Stimulated activated CD8-positive, alpha-beta memory T cell treated with anti-CD3 and anti-CD28 coated beads, Interleukin-2, amount 100 ng/mL, for 1 hour (primary cell): ENCODE measurements at places on chromosomes 2 and 18.

GRCh38 chr2:55357927-55358326 is 61.7 kb downstream of the CCDC88A start:
- no peak for DNase-seq

GRCh38 chr2:1967242-1968208 is 223.2 kb upstream of the PXDN start:
- DNase-seq: no peak

- DNase-seq: no peak
Measured at GRCh38 chr18:47054369-47054768, 18.9 kb upstream of the ELOA2 start.

DNA sequence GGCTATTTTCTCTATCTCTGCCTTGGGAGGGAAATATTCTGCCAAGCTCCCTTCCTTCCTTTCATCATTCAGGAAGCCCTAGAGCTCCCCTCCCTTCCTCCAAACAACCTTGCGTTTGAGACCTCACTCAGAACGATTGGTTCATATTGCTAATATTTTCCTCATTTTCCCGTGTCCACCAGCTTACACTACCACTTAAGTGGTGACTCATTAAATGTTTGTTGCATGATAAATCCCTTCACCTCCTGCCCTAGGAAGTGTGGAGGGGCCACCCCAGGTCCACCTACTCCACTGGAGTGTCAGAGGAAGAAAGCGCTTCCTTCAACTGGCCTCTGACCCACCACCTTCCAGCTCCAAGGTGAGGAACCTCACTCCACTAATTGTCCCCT is 2.3 kb upstream of the LPIN2 start:
- no peak for DNase-seq

GRCh38 chr2:26849056-26849999 is 1.4 kb downstream of the DPYSL5 start:
- no peak for DNase-seq

GRCh38 chr2:85308201-85308600 is 19.6 kb downstream of the TGOLN2 start:
- no peak for DNase-seq

DNA sequence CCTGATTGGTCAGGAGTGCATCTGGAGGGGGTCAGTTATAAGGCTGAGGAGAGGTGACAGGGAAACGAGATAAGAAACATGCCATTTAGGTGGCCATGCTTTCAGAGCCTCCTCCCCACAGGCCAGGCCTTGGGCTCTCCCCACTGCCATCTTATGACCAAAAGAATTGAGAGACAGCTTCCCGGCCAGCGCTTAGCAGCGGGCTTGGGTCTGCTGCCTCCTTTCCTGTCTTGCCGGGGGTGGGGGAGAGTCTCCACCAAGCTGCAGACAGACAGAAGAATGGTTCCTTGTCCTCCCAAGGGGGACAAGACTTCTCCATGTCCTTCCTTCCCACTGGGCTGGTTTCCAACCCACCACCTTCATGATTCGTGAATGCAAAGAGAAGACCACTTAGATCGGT is 171.3 kb downstream of the SMAD7 start:
- DNase-seq: no peak

DNA sequence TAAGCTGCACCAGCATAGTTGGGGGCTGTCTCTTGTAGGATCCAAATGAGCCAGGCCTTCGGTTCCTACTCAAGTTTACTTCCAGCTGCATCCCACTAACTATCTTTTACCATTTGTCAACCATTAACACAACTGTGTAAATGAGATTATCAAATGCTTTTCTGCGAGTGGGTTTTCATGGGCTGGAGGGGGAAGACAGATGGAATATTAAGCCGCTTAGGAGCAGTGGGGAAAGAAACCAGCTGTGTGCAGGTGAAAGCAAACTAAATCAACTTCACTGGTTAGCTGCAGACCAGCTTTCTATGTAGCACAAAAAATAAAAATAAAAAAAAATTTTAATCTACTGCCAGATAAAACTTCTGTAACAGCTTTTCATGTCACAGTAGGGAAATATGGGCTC is 307.3 kb upstream of the FBXO11 start:
- no peak for DNase-seq

GRCh38 chr2:239575931-239576445 is 175.2 kb upstream of the HDAC4 start:
- DNase-seq: no peak

DNA sequence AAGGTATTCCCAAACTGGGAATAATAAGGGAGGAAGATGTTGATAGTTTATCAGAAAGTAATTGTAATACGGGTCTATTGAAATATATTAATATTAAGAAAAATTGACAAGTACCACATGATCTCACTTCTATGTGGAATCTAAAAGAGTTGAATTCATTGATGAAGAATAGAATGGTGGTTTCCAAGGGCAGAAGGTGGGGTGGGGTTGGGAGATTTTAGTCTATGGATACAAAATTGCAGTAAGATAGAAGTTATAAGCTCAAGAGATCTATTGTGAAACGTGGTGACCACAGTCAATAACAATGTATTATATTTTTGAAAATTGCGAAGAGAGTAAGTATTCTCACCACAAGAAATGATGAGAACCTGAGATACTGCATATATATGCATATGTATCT is 38.9 kb downstream of the COL3A1 start:
- DNase-seq: no peak

DNA sequence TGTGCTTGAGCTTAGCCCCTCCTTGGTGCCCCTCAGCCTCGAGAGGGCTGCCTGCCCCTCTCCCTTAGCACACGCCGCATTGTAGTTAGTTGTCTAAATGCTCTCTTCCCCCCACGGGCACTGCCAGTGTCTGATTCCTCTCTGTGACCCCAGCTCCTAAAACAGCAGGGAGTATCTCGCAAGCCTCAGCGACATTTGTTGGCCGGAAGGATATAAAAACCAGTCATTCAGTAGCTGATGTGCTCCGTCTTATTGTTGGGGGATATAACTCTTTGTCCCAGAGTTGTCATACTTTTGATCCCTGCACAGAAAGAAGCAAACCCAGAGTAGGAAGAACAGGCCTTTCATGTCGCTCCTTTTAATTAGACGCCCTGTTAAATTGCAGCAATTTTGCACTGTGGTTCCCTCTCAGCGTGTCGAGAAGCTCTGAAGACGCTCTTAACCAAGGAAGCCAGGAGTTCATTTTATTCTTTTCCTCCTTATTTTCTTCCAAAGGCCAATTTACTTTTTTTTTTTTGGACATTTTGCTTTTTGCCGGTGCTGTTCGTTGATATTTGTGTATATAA is 201.8 kb downstream of the KLHL29 start:
- no peak for DNase-seq

DNA sequence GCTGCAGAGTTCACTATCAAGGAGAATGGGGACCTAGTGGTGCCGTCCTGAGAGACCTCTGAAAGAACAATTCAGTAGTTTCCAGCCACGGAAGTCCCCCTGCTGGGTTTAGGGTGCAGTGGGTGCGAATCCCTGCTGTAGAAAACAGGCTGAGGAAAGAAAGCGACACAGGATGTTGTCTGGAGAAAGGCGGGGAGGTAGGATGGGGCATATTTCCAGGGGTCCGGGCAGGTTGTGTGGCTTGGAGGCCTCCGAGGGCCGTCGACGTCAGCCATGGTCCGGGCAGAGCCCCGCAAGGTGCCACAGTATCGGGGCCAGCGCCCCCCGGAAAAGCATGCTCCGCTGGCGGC is 807 bp upstream of the CREB1 start:
- no peak for DNase-seq

- no peak for DNase-seq
Measured at GRCh38 chr2:230913406-230914143, 11.5 kb downstream of the GPR55 start.

DNA sequence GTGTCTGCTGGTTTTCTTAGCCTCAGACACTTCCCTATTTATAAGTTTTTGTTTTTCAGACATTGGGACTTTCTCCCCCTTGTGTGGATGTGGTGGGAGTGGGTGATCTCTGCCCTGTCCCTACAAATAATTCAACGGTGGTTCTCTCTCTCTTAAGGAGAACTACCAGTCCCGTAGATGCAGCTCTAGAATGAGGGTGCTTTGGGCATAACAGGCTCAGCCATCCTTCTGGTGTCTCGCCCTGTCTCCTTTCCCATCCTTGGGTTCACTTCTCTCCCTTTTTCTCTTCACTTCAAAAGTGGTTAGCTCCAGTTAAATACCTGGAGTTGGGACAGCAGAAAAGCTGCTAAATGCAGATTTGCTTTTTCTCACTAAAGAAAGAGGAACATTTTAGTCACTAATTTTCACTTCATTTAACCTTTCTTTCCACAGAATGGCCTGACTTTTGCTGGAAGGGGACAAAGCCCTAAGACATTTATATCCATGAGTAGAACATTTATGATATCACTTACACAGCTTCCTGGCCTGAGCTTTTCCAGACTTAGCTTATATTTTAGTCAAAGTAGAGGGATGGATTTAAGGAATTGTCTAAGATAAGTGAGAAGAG is 121.2 kb upstream of the CXCR4 start:
- DNase-seq: no peak

DNA sequence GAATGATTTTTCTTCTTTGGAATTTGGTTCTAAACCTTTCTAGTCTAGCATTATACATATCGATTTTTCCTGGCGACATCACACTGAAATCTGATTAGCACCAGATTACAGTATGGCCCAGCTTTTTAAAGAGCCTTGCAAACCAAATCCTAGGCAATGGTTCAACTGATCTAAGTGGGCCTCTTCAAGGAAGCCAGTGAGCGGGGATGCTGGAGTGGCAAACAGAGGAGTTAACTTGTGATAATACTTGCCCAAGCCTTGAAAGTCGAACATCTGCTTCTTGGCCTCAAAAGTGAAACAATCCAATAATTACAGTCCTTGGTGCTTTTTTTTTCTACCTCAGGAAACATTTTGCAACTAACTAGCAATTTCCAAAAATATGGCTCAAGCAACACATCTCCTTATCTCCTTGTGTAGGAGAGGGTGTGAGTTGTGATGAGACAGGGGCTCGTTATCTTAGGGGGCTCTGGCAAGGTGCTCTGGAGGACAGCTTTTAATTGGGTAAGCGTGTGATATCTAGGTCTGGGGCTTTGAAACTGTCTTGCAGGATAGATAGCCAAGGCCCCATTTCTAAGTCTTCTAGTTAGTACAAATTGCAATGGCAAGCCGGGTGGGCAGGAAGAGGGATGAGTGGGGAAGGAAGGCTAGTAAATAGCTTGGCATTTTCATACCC is 240.2 kb upstream of the CCDC68 start:
- no peak for DNase-seq

DNA sequence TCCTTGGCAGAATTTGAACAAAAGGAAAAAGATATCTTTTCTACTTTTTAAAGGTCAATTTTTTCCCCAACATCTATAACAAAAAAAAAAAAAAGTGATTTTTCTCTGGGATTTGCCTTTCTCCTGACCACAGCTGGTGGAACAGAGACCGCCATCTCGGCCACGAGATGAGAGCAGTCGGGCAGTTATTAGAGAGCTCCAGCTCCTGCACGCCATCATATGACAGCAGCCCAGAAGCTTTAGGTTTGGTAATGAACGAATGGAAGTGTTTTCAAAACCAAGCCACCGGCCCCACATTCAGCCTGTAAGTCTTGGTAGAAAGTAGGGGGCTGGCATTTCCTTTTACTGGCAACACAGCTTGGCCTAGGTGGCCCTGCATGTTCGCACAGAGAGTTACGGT is 94.9 kb upstream of the FZD7 start:
- no peak for DNase-seq

- DNase-seq: no peak
Measured at GRCh38 chr2:68193787-68194372, 36.2 kb downstream of the PNO1 start.

GRCh38 chr2:216735086-216735485 is 39.7 kb upstream of the IGFBP5 start:
- no peak for DNase-seq

GRCh38 chr18:48590678-48591077 is 51.8 kb downstream of the CTIF start:
- no peak for DNase-seq
